ENCODE measurements at places on chromosomes 12 and 14. TPM values are rescaled to one million over a fixed set of nuclear protein-coding genes. Genes with fewer than 3 reads are reported as not detected.

GRCh38 chr12:47982770-47983169 is 19.4 kb downstream of the TMEM106C start:
- H3K4me3 ChIP-seq, result no peak overlapping the region
- no peak overlapping the region for H3K27ac ChIP-seq
- H3K36me3 ChIP-seq, result no peaks in the 10 kb centered on the region
- H3K27me3 ChIP-seq, result no peaks in the 10 kb centered on the region

- H3K27ac ChIP-seq, result peak overlapping the region; percentile 23
- H3K36me3 ChIP-seq, result no peaks in the 10 kb centered on the region
- H3K27me3 ChIP-seq, result no peaks in the 10 kb centered on the region
- H3K4me3 ChIP-seq, result no peak overlapping the region
These were observed 53.1 kb downstream of the BRMS1L start for GRCh38 chr14:35879151-35879648.

DNA sequence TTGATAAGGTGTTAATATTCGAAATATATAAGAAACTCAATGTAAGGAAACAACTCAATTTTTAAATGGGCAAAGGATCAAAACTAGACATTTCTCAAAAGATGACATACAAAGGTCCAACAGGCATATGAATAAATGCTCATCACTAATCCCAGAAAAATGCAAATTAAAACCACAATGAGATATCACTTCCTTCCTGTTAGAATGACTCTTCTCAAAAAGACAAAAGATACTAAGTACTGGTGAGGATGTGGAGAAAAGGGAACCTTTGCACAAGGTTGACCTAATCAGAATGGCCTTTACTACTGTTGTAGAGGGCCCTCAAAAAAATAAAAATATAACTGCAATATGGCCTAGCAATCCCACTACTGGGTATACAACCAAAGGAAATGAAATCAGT is 383.4 kb downstream of the KCNH5 start:
- no peaks in the 10 kb centered on the region for H3K36me3 ChIP-seq
- H3K4me1 ChIP-seq, result no peaks in the 10 kb centered on the region
- DNase-seq, result no peak
- H3K4me3 ChIP-seq, result no peak overlapping the region

- DNase-seq, result no peak
- no peak overlapping the region for H3K4me3 ChIP-seq
- H3K4me1 ChIP-seq, result no peaks in the 10 kb centered on the region
- no peaks in the 10 kb centered on the region for H3K27me3 ChIP-seq
- no peaks in the 10 kb centered on the region for H3K36me3 ChIP-seq
These were observed 66.2 kb upstream of the BEGAIN start for GRCh38 chr14:100653409-100653808.

KRT79 gene
- total RNA-seq, result not detected

GRCh38 chr14:53376064-53376463 is 222.9 kb upstream of the DDHD1 start:
- no peaks in the 10 kb centered on the region for H3K36me3 ChIP-seq
- H3K4me1 ChIP-seq, result peaks cover 21% of the 10 kb centered on the region
- no peaks in the 10 kb centered on the region for H3K27me3 ChIP-seq
- H3K27ac ChIP-seq, result no peak overlapping the region

NELL2 gene
- total RNA-seq, result 0.63 TPM

CTSG gene
- total RNA-seq, result 4.1 TPM

GRCh38 chr12:12648284-12648683 is 36.6 kb downstream of the CREBL2 start:
- H3K4me3 ChIP-seq, result no peak overlapping the region
- no peak overlapping the region for H3K27ac ChIP-seq
- H3K36me3 ChIP-seq, result peaks cover 3% of the 10 kb centered on the region
- H3K4me1 ChIP-seq, result no peaks in the 10 kb centered on the region
- H3K27me3 ChIP-seq, result no peaks in the 10 kb centered on the region
- no peak for DNase-seq

DNA sequence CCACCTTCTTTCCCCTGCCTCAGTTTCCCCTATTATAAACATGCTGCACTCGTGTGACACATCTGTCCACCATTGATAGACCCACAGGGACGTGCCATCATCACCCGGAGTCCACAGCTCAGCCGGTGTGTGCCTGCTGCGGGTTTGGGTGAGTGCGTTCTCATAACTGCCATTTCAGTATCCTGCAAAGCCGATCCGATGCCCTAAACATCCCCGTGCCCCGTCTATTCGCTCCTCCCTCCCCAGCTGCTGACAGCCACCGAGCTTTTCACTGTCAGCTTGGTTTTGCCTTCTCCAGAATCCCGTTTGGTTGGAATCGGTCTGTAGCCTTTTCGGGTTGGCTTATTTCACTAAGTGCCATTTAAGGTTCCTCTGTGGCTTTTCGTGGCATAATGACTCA is 3.9 kb downstream of the LRCOL1 start:
- no peak overlapping the region for H3K4me3 ChIP-seq
- H3K4me1 ChIP-seq, result peaks cover 17% of the 10 kb centered on the region
- H3K27ac ChIP-seq, result no peak overlapping the region
- no peaks in the 10 kb centered on the region for H3K36me3 ChIP-seq
- DNase-seq, result no peak

FGF23 gene
- total RNA-seq, result not detected

- H3K4me1 ChIP-seq, result peaks cover 22% of the 10 kb centered on the region
- H3K27ac ChIP-seq, result no peak overlapping the region
- DNase-seq, result no peak
- no peaks in the 10 kb centered on the region for H3K36me3 ChIP-seq
- no peaks in the 10 kb centered on the region for H3K27me3 ChIP-seq
- no peak overlapping the region for H3K4me3 ChIP-seq
These were observed 296.5 kb downstream of the ERC1 start for GRCh38 chr12:1287446-1287975.

ADSS1 gene
- total RNA-seq, result 87.3 TPM

DNA sequence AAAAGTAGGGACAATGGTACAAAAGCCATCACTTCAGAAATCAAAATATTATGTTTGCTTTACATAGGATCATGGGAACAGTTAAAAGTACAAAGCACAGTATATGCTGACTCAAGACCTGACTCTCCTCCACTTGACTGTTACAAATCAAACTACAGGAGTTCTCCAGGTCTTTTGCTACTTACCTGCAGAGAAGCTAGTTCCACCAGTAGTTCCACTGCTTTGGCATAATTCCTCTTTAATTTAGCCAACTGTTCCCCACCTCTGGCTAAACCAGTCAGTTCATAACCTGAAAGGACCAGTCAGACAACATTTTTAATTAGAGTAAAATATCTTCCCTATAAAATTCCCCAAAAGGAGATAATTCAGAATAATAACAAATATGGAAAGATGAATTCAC is 14.0 kb downstream of the ATP6V1D start:
- H3K27ac ChIP-seq, result no peak overlapping the region
- H3K4me1 ChIP-seq, result no peaks in the 10 kb centered on the region
- peaks cover 45% of the 10 kb centered on the region for H3K36me3 ChIP-seq
- no peak for DNase-seq
- no peak overlapping the region for H3K4me3 ChIP-seq

- H3K4me1 ChIP-seq, result peaks cover 88% of the 10 kb centered on the region
- no peaks in the 10 kb centered on the region for H3K27me3 ChIP-seq
- peak overlapping the region; percentile 94 for H3K27ac ChIP-seq
- H3K36me3 ChIP-seq, result no peaks in the 10 kb centered on the region
- peak; percentile 70 for DNase-seq
These were observed 13.5 kb upstream of the IRF2BPL start for GRCh38 chr14:77041881-77042545.

DNA sequence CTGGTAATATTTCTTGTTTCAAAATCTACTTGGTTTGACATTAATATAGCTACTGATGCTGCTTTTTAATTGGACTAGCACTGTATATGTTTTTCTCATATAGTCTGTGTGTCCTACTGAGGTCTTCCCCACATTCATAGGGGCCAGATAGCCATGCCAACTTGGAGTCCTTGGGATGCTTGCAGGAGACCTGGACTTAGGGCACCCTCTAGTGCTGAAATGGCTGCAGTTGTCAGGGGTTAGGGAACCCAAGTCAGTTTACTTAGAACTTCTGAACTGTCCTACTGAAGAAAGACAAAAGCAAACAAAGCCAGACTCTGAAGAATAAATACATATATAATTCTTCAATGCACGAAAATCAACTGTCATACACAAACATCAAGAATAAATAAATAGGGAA is 279.9 kb upstream of the SYT1 start:
- H3K4me3 ChIP-seq, result no peak overlapping the region
- no peaks in the 10 kb centered on the region for H3K27me3 ChIP-seq
- H3K27ac ChIP-seq, result no peak overlapping the region
- no peaks in the 10 kb centered on the region for H3K36me3 ChIP-seq
- DNase-seq, result no peak

FOS gene
- total RNA-seq, result 3,038 TPM

- H3K27me3 ChIP-seq, result no peaks in the 10 kb centered on the region
- peaks cover 14% of the 10 kb centered on the region for H3K4me1 ChIP-seq
- DNase-seq, result no peak
- peak within 1 kb of the TSS; percentile 76 for H3K4me3 ChIP-seq
- no peaks in the 10 kb centered on the region for H3K36me3 ChIP-seq
These were observed at the start of gene PRKD1 for GRCh38 chr14:29927376-29928116. TSS of gene PRKD1 (minus strand) at chr14:29927847.

- H3K36me3 ChIP-seq, result peaks cover 5% of the 10 kb centered on the region
- peak within 1 kb of the TSS; percentile 78 for H3K4me3 ChIP-seq
- peak within 1 kb of the TSS; percentile 100 for H3K27ac ChIP-seq
- H3K27me3 ChIP-seq, result no peaks in the 10 kb centered on the region
- no peak for DNase-seq
These were observed at the start of gene TNS2 for GRCh38 chr12:53049571-53050318. TSS of gene TNS2 (plus strand) at chr12:53050065. CDS start at chr12:53050186, 121 bp downstream.

- H3K4me1 ChIP-seq, result peaks cover 49% of the 10 kb centered on the region
- H3K4me3 ChIP-seq, result no peak overlapping the region
- DNase-seq, result no peak
- no peaks in the 10 kb centered on the region for H3K27me3 ChIP-seq
These were observed 80.2 kb downstream of the ANO6 start for GRCh38 chr12:45296046-45296586.

GRCh38 chr12:70598467-70599193 is 38.6 kb downstream of the PTPRB start:
- H3K27ac ChIP-seq, result no peak overlapping the region
- no peak overlapping the region for H3K4me3 ChIP-seq
- H3K27me3 ChIP-seq, result no peaks in the 10 kb centered on the region
- H3K36me3 ChIP-seq, result no peaks in the 10 kb centered on the region

PRR4 gene
- total RNA-seq, result 22.7 TPM

GRCh38 chr12:90124289-90124688 is 415.7 kb upstream of the ATP2B1 start:
- no peak overlapping the region for H3K4me3 ChIP-seq
- H3K36me3 ChIP-seq, result no peaks in the 10 kb centered on the region
- H3K27ac ChIP-seq, result no peak overlapping the region
- H3K4me1 ChIP-seq, result no peaks in the 10 kb centered on the region

TEX52 gene
- total RNA-seq, result not detected

ITGB7 gene
- 2.1 TPM for total RNA-seq

GRCh38 chr14:20609215-20610001 is 18.2 kb upstream of the RNASE12 start:
- peak overlapping the region; percentile 66 for H3K27ac ChIP-seq
- DNase-seq, result no peak
- H3K4me3 ChIP-seq, result peak overlapping the region; percentile 81
- no peaks in the 10 kb centered on the region for H3K27me3 ChIP-seq
- H3K36me3 ChIP-seq, result no peaks in the 10 kb centered on the region

KCNH3 gene
- 0.95 TPM for total RNA-seq

OR6C75 gene
- not detected for total RNA-seq

- H3K4me1 ChIP-seq, result no peaks in the 10 kb centered on the region
- DNase-seq, result no peak
- H3K4me3 ChIP-seq, result no peak overlapping the region
- H3K36me3 ChIP-seq, result no peaks in the 10 kb centered on the region
- no peaks in the 10 kb centered on the region for H3K27me3 ChIP-seq
These were observed 84.4 kb upstream of the DDHD1 start for GRCh38 chr14:53237488-53237887.

- H3K27me3 ChIP-seq, result no peaks in the 10 kb centered on the region
- H3K4me1 ChIP-seq, result no peaks in the 10 kb centered on the region
- no peak overlapping the region for H3K4me3 ChIP-seq
These were observed 64.6 kb downstream of the VRK1 start for GRCh38 chr14:96861568-96862310.

- H3K36me3 ChIP-seq, result no peaks in the 10 kb centered on the region
- no peak overlapping the region for H3K4me3 ChIP-seq
- H3K4me1 ChIP-seq, result no peaks in the 10 kb centered on the region
- H3K27me3 ChIP-seq, result no peaks in the 10 kb centered on the region
- H3K27ac ChIP-seq, result no peak overlapping the region
- no peak for DNase-seq
These were observed 207.3 kb upstream of the PRKD1 start for GRCh38 chr14:30134936-30135335.

AEBP2 gene
- total RNA-seq, result 79.6 TPM

CPNE8 gene
- 14.1 TPM for total RNA-seq

- H3K27ac ChIP-seq, result no peak overlapping the region
- H3K36me3 ChIP-seq, result no peaks in the 10 kb centered on the region
- no peaks in the 10 kb centered on the region for H3K4me1 ChIP-seq
- no peaks in the 10 kb centered on the region for H3K27me3 ChIP-seq
These were observed 114.1 kb upstream of the E2F7 start for GRCh38 chr12:77179515-77179914.

CABP1 gene
- not detected for total RNA-seq

GRCh38 chr12:55972911-55973598 is 823 bp upstream of the RAB5B start:
- no peaks in the 10 kb centered on the region for H3K27me3 ChIP-seq
- peak overlapping the region; percentile 72 for H3K4me3 ChIP-seq
- DNase-seq, result no peak
- no peaks in the 10 kb centered on the region for H3K36me3 ChIP-seq
- H3K4me1 ChIP-seq, result peaks cover 45% of the 10 kb centered on the region

GRCh38 chr14:97282210-97283004 is 485.2 kb downstream of the VRK1 start:
- no peak overlapping the region for H3K4me3 ChIP-seq
- no peak for DNase-seq
- H3K36me3 ChIP-seq, result no peaks in the 10 kb centered on the region
- H3K27ac ChIP-seq, result no peak overlapping the region
- H3K4me1 ChIP-seq, result no peaks in the 10 kb centered on the region

DNA sequence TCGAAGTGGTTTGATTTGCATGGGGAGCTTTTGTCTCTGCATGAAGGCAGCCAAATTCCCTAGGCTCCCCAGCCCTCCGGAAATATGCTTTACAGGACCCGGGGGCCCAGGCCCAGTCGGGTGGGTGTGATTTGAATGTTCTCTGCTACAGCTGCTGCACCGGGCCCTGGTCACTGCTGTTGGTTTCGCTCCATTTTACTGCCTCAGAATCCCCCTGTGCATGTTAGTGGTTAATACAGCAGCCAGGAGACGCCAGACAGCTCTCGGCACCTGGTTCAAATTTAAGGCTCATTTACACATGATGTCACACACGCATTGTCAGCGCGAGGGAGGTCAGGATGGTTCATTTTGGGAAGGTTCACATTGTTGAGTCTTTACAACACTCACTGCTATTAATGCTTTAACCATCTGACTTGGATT is 99.6 kb downstream of the SLC38A6 start:
- H3K4me3 ChIP-seq, result no peak overlapping the region
- H3K36me3 ChIP-seq, result no peaks in the 10 kb centered on the region
- no peak overlapping the region for H3K27ac ChIP-seq
- DNase-seq, result no peak

- no peak for DNase-seq
- peaks cover 8% of the 10 kb centered on the region for H3K4me1 ChIP-seq
- no peak overlapping the region for H3K27ac ChIP-seq
- no peaks in the 10 kb centered on the region for H3K27me3 ChIP-seq
These were observed 2.4 kb upstream of the POP5 start for GRCh38 chr12:120583478-120584030.

TPPP2 gene
- total RNA-seq, result not detected

All from thoracic aorta (tissue), 2 donors.